ENCODE measurements at places on chromosomes 3 and 15.

DNA sequence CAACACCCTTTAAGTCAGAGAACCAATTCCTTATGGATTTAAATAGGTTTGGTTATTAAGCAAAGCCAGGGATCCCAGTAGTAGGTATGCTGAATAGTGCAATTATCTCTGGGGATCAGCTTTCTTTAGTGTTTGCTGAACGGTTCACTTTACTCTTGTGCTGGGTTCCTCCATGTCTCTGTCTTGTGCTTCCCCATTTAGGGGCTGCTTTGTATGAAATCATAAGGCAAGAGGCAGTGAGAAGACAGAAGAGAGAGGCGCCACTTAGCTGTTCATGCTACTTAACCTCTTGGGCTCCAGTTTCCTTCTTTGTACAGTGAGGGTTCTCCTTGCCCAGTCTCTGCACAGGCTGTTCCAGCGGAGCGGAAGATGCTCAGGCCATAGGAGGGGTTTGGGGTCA lies 3.5 kb downstream of the ST6GAL1 start:
- no peak for DNase-seq

DNA sequence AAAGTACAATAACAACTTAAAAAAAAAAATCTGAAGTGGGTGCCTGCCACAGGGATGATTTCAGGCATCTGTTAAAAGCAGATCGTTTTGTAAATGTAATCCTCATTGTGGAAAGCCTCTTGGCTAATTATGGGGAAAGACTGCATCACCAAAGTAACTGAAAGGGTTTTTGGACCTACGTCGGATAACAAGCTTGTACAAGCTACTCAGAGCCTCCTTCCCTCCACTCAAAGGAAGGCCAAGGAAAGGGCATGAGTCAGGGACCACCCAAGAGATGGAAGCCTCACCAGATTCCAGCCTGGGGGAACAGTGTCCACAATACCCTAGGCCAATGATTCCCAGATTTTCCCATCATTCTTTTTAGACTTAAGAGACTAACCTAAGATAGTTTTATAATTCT lies 84.3 kb downstream of the ATP1B3 start:
- no peak for DNase-seq

DNA sequence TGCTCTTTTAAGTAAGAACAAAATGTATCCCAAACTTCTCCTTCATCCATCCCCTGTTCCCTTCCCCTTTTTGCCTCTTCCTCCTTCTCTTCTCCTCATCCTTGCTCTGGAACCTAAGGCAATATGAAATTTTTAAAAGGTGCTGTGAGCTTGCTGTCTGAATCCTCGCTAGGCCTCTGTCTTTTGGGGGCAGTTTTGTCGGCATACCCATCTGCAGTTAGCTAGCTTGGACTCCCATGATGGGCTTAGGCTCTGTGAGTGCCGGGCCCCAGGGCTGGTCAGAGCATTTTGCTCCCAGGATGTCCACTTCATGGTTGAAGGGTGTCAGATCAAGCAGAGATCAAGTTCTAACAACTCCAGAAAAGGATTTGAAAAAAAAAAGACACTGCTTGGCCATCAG lies 18.6 kb downstream of the ZIC1 start:
- DNase-seq = no peak

DNA sequence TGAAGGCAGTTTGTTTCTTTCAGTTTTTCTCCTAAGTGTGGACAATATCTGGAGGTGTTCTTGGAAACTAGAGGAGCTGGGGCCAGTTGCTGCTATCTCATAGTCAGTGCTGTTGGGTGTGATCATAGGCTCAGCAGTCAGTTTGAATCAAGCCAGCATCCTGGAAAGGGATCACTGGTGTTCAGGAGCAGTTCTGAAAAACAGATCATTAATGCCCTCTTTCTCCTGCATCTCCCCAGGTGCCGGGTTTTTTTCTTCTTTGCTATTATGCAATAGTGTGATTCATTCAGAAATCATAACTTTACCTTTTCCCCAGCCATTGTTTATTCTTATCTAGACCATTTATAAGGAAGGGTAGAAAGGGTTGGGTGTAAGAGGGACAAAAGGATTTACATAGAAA lies 24.0 kb downstream of the LNP1 start:
- no peak for DNase-seq

DNA sequence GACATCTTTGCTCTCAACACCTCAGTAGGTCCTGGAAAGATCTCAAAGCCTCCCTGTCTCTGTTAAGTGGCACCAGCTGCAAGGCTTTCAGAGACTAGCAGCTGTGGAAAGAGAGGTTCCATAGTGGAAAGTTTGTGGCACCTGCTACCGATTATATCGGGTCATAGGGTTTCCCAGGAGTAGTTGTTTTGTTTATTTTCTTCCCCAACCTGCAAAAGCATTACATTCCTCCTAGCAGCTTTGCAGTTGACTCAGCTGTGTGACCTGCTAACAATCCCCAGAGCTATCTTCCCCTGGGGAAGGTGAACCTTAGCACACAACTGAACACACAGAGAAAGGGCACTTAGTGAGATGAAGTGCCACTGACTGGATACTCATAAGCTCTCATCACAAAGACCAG lies 598.9 kb upstream of the GRM7 start:
- peak; percentile 94 for DNase-seq

DNA sequence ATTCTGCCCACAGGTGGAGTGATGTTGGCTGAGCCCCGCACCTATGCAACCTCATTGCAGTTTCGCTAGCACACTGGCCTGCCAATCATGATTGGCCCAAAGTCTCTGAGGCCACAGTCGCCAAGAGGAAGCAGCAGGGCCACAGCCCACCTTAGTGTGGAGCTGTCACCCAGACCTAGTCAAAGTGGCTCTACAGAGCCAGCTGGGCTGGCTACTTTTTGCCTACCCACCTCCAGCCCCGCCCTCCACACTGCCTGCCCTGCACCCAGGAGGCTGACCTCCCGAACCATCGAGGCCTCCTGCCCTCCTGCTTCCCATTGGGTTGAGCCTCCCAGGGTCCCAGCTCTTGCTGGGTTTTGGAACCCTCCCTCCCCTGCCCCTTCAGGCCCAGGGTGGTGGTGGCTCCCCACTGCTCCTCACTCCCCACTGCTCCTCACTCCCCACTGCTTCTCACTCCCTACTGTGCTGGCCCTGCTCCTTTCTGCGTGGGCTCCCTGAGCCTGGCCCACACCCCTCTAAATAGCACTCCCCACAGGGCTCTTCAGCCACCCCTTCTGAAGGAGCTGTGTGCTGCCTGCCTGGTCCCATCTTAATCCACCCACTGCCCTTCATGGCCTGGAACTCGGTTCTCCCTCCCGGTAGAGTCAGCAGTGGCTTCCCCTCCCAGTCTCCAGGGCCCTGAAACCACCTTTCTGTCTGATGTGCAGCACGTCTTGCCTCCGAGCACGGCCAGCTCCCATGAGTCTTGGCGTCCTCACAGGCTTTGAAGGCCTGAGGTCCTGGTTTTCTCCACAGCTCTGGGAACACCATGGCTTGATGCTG lies 89.3 kb downstream of the WNT7A start:
- DNase-seq = no peak

DNA sequence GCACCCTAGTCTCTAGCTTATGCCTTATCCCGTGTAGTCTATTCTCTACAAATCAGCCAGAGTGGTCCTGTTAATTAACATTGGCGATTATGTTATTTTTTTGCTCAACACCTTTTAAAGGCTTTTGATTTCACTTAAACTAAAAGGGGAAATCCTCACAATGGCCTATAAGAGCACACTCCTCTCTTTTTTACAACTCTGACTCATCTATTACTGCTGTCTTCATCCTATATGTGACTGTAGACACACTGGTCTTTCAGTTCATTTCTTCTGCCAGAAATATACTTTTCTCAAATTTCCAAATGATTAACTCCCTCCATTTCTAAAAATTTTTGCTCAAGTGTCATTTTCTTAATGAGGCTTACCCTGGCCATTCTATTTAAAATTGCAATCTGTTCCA lies 143.4 kb downstream of the NSUN3 start:
- DNase-seq = no peak

DNA sequence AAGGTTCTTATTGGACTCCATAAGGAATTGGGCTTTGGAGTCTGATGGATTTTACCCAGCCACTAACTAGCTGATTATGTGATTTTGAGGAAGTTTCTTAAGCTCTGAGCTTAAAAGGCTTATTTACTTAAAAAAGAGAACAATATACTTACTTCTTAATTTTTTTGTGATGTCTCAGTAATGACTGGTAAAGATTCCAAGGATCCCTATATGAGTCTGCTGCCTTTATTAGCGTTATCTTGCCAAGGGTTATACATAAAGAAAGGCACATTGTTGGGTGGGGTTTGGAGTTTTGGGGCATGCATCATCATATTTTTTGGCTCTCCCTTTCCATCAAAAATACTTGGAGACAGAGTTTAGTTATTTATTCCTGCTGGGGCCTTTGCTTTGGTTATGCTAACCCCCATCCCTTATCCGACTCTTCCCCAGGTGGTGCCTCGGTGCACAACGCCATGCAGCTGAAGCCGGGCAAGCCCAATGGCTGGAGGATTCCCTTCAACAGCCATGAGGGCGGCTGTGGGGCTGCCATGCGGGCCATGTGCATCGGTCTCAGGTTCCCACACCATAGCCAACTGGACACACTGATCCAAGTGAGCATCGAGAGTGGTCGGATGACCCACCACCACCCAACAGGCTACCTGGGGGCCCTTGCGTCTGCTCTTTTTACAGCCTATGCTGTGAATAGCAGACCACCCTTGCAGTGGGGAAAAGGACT lies 6.7 kb downstream of the ADPRH start:
- DNase-seq = no peak

DNA sequence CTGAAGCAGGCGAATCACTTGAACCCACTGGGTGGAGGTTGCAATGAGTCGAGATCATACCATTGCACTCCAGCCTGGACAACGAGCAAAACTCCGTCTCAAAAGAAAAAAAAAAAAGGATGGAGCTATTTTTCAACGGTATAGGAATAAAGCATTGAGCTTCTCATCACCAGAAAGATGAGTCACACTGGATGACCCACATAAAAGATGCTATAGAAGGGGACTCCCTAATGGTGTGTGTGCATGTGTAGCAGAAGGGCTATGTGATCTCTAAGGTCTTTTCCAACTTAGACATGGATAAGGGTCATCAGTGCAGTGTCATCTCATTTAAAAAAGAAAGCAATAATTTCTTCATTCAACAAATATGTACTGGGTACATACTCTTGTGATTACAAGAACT lies 476.0 kb downstream of the MFSD1 start:
- DNase-seq = no peak

GRCh38 chr15:49715701-49716100 lies 94.9 kb downstream of the DTWD1 start:
- DNase-seq = no peak

- DNase-seq = peak; percentile 58
Observed at GRCh38 chr15:75346796-75347221, at the start of gene NEIL1. Gene NEIL1, plus strand, starts transcription at chr15:75347039. Its CDS starts 1,867 bp downstream, at chr15:75348906.

DNA sequence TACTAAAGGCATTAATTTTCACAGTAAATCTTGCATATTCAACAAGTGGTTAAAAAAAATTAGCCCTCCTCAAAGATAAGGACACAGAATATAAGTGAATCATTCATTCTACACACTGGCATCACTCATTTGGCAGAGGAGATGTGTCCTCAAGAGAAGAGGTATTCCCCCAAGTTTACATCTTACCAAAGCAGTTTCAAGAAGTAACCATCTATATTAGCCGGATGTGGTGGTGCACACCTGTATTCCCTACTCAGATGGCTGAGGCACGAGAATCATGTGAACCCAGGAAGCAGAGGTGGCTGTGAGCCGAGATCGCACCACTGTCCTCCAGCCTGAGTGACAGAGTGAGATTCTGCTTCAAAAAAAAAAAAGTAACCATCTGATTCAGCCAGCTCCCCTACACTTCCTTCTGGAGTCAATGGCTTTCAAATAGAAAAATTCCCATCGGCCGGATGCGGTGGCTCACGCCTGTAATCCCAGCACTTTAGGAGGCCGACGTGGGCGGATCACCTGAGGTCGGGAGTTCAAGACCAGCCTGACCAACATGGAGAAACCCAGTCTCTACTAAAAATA lies 15.4 kb downstream of the RAF1 start:
- no peak for DNase-seq

DNA sequence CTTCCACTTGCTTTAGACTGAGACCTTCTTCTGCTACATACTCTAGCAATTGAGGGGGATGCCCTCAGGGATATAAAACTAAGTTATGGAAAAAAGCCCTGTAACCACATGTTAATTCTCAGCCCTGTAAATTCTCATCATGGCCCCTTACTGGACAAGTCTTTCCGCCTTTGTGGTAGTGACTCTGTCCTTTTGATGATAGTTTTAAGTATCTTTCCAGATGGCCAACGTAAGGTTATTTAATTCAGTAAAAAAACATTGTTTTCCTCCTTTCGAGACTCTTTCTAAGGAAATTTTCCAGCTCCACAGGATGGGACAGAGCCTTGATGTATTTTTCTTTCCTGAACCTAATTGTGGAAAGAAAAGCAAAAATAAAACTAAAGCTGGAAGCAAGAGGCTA lies 25.3 kb upstream of the TM4SF4 start:
- no peak for DNase-seq

- no peak for DNase-seq
Observed at GRCh38 chr15:25770031-25770430, 93.1 kb downstream of the ATP10A start.

GRCh38 chr3:35296533-35296932 lies 342.8 kb upstream of the ARPP21 start:
- DNase-seq = no peak

DNA sequence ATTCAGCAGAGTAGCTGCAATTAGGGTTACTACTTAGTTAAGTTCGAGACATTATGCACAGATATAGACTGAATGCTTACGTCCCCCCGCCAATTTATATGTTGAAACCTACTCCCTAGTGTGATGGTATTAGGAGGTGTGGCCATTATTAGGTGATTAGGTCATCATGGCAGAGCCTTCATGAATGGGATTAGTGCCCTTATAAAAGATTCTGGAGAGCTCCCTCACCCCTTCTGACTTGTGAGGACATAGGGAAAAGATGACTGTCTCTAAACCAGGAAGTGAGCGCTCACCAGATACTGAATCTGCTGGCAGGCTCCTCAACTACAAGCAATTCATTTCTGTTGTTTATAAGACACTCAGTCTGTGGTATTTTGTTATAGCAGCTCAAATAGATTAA lies 25.6 kb upstream of the TEX9 start:
- DNase-seq = no peak

DNA sequence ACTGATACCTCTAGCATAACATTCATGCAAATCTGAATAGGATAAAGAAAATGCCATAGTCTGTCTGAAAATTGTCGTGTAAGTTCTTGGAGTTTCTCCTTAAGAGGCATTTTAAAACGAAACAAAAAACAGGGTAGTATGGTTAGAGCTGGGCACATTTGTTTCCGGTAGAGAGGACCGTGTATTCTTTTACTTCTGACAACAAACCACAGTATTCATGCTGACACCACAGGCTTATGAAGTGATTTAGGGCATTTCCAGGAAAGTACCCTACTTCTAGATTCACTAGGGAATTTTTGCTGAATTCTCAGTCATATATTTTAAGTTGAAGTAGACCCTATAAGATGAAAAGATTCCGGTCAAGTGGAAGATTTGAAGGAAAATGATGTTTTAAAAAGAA lies 541.3 kb downstream of the UNC13C start:
- no peak for DNase-seq

Data from SHP77 (cell line).